ENCODE measurements at places on chromosomes 2 and 18. TPM values are rescaled to one million over a fixed set of nuclear protein-coding genes. Genes with fewer than 3 reads are reported as not detected.

RTTN gene
- total RNA-seq, result 24.9 TPM

GNLY gene
- total RNA-seq, result 0.43 TPM

GALR1 gene
- total RNA-seq, result not detected

HOXD12 gene
- total RNA-seq, result 0.27 TPM

SP140 gene
- 0.54 TPM for total RNA-seq

TNFAIP6 gene
- 1.2 TPM for total RNA-seq

EPHA4 gene
- 20.6 TPM for total RNA-seq

CXXC1 gene
- 81.3 TPM for total RNA-seq

NEU2 gene
- not detected for total RNA-seq

DSC2 gene
- 64.7 TPM for total RNA-seq
